ENCODE measurements at places on chromosomes 7 and 10. TPM values are rescaled to one million over a fixed set of nuclear protein-coding genes. Genes with fewer than 3 reads are reported as not detected.
A peak's percentile ranks its signal among the peaks of the same experiment; 100 is the strongest.

LAMB4 gene
- total RNA-seq = 0.50 TPM

OLAH gene
- 0.79 TPM for total RNA-seq

ZCWPW1 gene
- 7.7 TPM for total RNA-seq

- H3K27me3 ChIP-seq = no peaks in the 10 kb centered on the region
- H3K36me3 ChIP-seq = peaks cover 3% of the 10 kb centered on the region
- DNase-seq = peak; percentile 1
- H3K27ac ChIP-seq = no peak overlapping the region
- H3K4me1 ChIP-seq = no peaks in the 10 kb centered on the region
These were observed 58.0 kb downstream of the IPMK start for GRCh38 chr10:58209669-58210068.

DNA sequence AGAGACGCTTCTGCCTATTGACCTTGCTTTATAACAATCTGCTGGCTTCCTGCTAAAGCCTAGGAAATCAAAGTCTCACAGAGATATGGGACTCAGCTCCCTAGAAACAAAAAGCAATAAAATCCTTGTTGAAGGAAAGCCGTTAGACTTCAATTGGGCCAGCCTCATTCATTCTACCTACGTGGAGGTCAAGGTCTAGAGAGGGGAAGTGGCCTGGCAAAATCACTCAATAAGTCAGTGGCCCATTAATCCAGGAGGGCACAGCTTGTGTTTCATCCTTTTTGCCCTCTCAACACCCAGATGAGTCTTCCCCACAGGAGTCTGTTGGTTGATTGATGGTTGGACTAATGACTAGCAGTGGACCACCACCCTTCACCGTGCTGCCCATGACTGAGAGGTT is 40.5 kb upstream of the ACSL5 start:
- DNase-seq = no peak
- H3K36me3 ChIP-seq = no peaks in the 10 kb centered on the region
- no peak overlapping the region for H3K27ac ChIP-seq
- no peaks in the 10 kb centered on the region for H3K4me1 ChIP-seq
- no peak overlapping the region for H3K4me3 ChIP-seq

DNA sequence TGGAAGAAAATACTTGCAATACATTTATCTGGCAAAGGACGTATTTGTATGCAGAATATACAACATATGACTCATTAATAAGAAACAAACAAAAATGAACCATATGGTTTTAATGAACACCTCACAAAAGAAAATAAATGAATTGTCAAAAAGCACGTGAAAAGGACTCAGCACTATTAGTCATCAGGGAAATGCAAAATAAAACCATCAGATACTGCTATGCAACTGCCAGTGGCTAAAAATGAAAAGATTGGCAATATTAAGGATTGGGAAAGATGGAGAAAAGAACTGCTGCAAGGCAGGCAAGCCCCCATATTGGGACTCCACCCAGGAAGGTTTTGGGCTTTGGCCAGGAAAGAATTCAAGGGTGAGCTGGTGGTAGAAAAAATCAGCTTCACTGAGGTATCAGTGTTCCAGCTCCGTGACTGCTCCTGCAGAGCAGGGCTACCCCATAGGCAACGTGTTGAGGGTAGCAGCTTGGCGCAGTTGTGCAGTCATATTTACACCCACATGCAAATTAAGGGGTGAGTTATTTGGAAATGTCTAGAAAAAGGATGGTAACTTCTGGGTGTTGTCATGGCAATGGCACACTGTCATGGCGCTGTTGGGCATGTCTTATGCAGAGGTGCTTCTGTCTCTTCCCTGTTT is 72.7 kb downstream of the CUBN start:
- no peaks in the 10 kb centered on the region for H3K4me1 ChIP-seq
- DNase-seq = no peak
- H3K27me3 ChIP-seq = no peaks in the 10 kb centered on the region
- H3K4me3 ChIP-seq = no peak overlapping the region
- no peaks in the 10 kb centered on the region for H3K36me3 ChIP-seq

DNA sequence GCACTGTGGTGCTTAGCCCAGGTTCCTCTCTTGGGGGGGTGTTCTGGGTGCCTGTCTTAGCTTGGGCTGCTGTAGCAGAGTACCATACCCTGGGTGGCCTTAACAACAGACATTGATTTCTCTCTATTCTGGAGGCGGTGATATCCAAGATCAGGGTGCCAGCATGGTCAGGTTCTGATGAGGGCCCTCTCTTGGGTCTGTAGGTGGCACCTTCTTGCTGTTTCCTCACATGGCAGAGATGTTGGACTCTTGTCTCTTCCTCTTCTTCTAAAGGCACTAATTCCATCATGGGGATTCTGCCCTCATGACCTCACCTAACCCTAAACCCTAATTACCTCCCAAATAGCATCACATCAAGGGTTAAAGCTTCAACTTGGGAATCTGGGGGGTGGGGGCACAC is 19.9 kb upstream of the CRHR2 start:
- no peak for DNase-seq
- no peaks in the 10 kb centered on the region for H3K36me3 ChIP-seq
- H3K27ac ChIP-seq = no peak overlapping the region
- no peaks in the 10 kb centered on the region for H3K4me1 ChIP-seq
- no peak overlapping the region for H3K4me3 ChIP-seq

DNA sequence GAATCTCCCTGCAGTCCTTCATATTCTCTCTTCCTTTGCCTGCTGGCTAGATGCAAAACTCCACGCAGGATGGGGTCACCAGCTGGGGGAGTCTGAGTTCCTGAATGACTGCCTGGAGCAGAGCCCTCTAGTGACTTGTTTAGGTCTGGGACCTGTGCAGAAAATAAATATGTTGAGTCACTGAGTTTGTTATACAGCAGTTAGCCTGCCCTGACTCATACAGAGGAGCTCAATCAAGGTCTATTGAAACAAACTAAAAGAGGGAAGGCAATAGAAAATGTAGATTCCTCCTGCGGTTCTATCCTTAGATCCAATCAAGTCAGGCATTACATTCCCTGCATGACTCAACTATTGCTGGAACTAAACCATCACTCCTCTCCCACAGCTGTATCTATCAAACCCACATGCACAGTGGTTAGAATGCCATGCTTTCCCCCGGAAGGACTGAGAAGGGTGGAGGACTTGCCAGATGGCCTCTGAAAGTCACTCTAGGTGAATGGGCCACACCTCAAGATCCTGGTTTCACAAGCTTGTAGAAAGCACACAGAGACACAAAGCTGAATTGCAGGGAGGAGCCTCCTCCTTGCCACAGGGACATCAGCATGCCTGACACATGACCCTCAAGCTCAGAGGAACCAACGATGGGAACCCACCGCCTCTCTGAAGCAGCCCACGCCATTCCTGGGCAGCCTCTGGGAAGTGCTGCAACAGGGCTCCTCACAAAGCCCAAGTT is 73.9 kb downstream of the SH3PXD2A start:
- peaks cover 30% of the 10 kb centered on the region for H3K4me1 ChIP-seq
- H3K27me3 ChIP-seq = no peaks in the 10 kb centered on the region
- H3K36me3 ChIP-seq = peaks cover 4% of the 10 kb centered on the region
- H3K4me3 ChIP-seq = no peak overlapping the region
- no peak overlapping the region for H3K27ac ChIP-seq
- no peak for DNase-seq

DNA sequence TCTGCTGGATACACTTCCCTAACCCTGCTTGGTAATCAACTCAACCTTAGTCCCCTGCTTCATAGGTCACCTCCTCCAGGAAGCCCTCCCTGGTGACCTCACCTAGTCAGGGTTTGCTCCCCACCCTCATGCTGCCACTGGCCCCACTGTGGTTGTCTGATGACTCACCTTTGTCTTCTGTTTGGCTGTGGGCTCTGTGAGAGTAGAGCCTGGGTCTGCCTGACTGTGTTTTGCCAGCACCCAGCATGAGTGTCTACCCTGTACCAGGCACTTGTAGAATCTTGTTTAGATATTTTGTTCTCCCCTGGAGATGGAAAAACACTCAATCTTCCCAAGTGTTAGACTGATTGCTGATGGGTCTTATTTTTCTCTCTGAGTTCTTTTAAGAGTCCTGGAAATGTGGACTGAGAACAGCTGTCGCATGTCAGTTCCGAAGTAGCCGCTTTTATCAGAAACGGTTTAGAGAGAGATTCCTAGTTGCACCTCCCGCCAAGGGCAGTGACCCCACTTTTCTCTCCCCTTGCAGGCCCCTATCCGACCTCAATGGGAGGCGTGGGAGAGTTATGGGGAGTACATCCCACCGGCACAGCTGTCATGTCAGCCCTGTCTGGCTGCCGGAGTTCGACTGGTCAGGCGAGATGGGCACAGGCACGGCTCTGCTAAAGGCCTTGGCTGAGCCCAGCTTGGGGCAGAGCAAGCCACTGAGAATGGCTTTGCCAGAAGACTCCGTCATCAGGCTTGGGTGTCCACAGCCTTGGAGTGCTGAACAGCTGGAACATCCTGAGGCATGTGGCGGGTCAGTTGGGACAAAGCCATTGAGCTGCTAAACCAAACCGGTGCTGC is 134.3 kb downstream of the GRK5 start:
- H3K27ac ChIP-seq = no peak overlapping the region
- no peaks in the 10 kb centered on the region for H3K27me3 ChIP-seq
- no peak for DNase-seq
- H3K36me3 ChIP-seq = peaks cover 6% of the 10 kb centered on the region
- H3K4me3 ChIP-seq = no peak overlapping the region
- peaks cover 27% of the 10 kb centered on the region for H3K4me1 ChIP-seq

- no peak for DNase-seq
- H3K4me3 ChIP-seq = no peak overlapping the region
- no peaks in the 10 kb centered on the region for H3K4me1 ChIP-seq
- no peaks in the 10 kb centered on the region for H3K36me3 ChIP-seq
- no peaks in the 10 kb centered on the region for H3K27me3 ChIP-seq
- no peak overlapping the region for H3K27ac ChIP-seq
These were observed 212.7 kb upstream of the KCND2 start for GRCh38 chr7:120060281-120060680.

DNA sequence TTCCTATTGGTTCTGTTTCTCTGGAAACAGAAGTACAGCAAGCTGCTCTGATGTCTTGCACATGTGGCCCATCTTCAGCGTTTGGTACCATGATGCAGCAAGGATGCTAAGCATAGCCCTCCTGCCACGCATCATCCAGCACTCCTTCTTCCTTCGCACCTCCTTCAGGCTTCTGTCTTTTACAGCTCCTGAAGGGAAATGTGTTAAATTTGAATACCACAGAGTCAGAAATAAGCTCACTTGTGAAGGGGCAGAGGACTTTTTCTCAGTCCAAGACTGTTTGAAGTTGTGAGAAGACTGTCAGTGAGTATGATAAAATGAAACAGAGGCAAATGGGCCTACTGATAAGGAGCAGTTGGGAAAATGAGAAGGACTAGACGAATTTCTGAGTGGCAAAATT is 20.7 kb downstream of the TSPAN13 start:
- H3K27ac ChIP-seq = no peak overlapping the region
- H3K27me3 ChIP-seq = no peaks in the 10 kb centered on the region
- DNase-seq = no peak

DNA sequence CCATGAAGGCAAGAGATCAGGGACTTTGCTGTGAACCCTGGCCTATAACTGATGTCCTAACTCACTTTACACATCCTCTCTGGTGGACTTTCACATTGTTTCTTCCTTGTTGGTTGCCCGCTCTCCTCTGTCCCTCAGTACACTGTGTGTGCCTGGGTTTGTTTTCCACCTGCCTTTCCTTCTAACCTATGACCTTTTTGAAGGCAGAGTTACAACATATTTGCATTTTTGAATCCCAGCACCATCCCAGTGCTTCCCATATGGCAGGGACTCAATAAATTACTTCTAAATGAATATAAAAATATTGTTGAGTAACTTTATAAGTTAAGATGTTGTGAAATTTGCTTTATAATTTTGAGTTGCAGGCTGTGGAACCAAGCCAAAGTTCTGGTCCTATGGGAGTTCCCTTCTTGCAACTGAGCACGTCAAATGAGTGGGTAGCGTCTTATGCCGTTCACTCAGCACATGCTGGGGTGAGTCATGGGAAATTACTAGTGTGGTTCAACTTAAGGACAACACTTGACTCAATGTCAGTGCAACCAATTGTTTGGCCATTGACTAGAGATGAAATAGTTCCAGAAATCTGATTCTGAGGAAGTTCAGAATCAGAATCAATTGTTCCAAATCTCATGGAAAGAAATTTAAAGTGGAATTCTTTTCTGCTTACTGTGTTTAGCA is 250.9 kb downstream of the TWIST1 start:
- no peaks in the 10 kb centered on the region for H3K27me3 ChIP-seq
- H3K36me3 ChIP-seq = no peaks in the 10 kb centered on the region
- no peak for DNase-seq
- H3K4me3 ChIP-seq = no peak overlapping the region

- H3K27me3 ChIP-seq = peaks cover 72% of the 10 kb centered on the region
- H3K36me3 ChIP-seq = no peaks in the 10 kb centered on the region
- H3K4me3 ChIP-seq = peak within 1 kb of the TSS; percentile 37
- no peak for DNase-seq
These were observed at the start of gene HHEX for GRCh38 chr10:92689663-92690210. Gene HHEX (plus strand): TSS chr10:92689955. CDS start chr10:92689987, 32 bp downstream.

GRCh38 chr10:121616291-121616690 is 18.0 kb upstream of the FGFR2 start:
- peaks cover 34% of the 10 kb centered on the region for H3K4me1 ChIP-seq
- no peaks in the 10 kb centered on the region for H3K27me3 ChIP-seq
- H3K27ac ChIP-seq = no peak overlapping the region
- no peak overlapping the region for H3K4me3 ChIP-seq
- no peaks in the 10 kb centered on the region for H3K36me3 ChIP-seq

DNA sequence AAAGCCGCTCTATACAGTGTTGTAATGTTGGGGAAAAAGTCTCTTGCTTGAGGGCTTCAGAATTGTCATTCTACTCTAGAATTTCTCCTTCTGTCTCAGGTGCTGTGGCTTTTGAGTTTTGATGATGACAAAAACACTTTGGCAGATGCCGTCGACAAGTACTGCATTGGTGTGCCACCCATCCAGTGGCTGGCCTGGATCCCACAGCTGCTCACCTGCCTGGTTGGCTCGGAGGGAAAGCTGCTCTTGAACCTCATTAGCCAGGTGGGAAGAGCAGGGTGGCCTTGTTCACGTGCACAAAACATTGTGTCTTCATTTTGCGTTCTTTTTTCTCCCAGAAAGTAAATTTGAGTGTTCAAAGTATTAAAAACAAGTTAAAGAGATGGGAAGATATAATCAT is 112.0 kb downstream of the TRRAP start:
- H3K4me3 ChIP-seq = no peak overlapping the region
- DNase-seq = no peak
- no peaks in the 10 kb centered on the region for H3K4me1 ChIP-seq
- H3K27me3 ChIP-seq = no peaks in the 10 kb centered on the region
- H3K36me3 ChIP-seq = peaks cover 71% of the 10 kb centered on the region

- DNase-seq = peak; percentile 90
- no peak overlapping the region for H3K4me3 ChIP-seq
- H3K4me1 ChIP-seq = peaks cover 23% of the 10 kb centered on the region
- no peaks in the 10 kb centered on the region for H3K27me3 ChIP-seq
These were observed 73.3 kb downstream of the PRPF18 start for GRCh38 chr10:13659887-13660550.

DNA sequence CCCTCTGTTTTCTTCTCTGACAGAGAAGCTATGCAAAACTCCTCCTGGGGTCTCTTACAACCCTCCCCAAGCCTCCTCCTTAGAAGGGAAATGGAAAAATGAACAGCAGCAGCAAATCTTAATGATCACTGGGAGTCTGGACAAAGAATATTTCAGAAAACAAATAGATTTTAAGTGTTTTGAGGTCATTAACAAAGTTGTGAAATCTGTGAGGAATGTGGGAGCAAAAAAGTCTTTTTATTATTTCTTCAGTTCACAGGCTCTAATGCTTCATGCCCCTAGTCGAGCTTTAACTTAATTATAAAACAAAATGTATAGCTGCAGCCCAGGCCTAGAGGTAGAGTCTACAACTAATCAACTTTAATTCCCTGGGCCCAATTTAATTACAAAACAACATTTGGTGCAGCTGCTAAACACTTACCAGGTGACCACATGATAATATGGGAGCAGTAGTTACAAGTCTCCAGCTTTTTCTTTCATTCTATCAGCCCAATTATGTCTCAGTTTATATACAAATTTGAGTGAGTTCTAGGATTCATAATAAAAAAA is 293.2 kb downstream of the THSD7A start:
- no peaks in the 10 kb centered on the region for H3K27me3 ChIP-seq
- no peak overlapping the region for H3K4me3 ChIP-seq
- H3K27ac ChIP-seq = no peak overlapping the region
- H3K36me3 ChIP-seq = no peaks in the 10 kb centered on the region
